ENCODE measurements at places on chromosomes 6 and 20.
A peak's percentile ranks its signal among the peaks of the same experiment; 100 is the strongest.

GRCh38 chr6:45424451-45424861 lies 46.7 kb upstream of the SUPT3H start:
- DNase-seq, result peak; percentile 3

- no peak for DNase-seq
These were observed 138.3 kb upstream of the CDYL start for GRCh38 chr6:4637691-4638433.

- DNase-seq, result no peak
These were observed 14.0 kb upstream of the GCM1 start for GRCh38 chr6:53162606-53163005.

- no peak for DNase-seq
These were observed 161.3 kb downstream of the THBS2 start for GRCh38 chr6:169092375-169092774.

GRCh38 chr6:158053377-158054313 lies 72.0 kb downstream of the SYNJ2 start:
- DNase-seq, result no peak

DNA sequence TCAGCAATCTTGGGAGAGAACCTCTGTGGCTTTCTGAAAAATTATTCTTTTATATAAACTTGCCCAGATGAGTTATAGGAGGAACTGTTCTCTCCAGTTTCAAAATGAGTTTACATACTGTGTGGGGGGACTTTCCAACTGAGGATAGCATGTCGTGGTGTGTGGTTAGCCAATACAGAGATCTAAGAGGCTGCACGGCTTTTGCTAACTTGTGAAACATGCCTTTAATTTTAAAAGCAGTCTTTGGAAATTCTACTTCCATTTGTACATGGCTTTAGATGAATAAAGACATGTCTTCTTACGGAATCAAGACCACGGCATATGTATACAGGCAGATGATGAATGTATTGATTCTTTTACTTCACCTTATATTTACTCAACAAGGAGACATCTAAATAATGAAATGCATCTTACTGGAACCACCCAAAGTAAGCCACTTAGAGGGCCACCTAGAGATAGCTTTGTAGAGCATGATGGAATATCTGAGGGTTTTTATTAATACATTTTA lies 39.8 kb downstream of the HIVEP1 start:
- peak; percentile 62 for DNase-seq

DNA sequence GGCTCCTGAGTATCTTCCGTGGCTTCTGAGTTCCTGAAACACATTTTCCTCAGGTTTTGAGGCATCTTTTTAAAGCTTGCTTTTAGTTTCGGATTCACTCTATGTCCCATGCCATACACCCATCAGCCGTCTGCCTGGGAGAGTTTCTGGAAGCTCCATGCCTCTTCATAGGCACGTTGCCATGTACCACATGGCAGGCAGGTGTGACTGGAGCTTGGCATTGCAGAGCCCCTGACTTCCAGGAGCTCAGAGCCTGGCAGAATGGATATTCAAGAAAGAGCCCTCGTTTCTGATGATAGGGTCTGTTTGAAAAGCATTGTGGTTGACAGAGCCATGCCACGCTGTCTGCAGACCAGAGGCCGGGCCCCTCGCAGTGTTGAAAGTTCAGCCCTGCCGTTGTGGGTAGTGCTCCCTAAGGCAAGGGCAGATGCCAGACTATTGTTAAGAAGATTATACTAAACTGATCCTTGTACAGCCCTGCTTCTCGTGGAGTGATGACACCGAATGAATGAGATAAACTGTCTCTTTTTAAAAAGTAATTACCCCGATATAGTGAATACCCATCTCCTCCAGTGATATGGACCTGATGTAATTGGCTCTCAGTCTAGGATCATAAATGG lies 100.0 kb downstream of the RPP40 start:
- no peak for DNase-seq

DNA sequence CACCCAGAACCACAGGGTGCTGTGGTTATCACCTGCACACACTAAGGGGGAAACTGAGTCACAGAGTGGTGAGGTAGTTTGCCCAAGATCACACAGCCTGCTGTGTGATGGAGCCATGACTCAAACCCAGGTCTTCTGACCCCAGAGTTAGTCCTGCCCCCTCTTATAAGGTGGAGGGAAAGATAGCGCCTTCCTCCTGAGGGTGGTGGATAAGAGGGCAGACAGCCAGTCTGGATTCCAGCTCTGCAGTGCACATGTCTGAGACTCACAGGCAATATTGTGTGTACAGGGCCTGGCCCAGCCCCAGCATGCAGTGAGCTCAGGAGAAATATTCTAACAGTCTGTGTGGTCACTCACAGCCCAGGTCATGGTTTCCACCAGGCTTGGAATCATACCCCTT lies 393.7 kb downstream of the CDH4 start:
- DNase-seq, result no peak

GRCh38 chr20:42484335-42484734 lies 705.4 kb downstream of the PTPRT start:
- no peak for DNase-seq

GRCh38 chr20:50062006-50062838 lies 50.7 kb downstream of the UBE2V1 start:
- no peak for DNase-seq

GRCh38 chr6:105898286-105898685 lies 187.8 kb upstream of the PRDM1 start:
- DNase-seq, result no peak

GRCh38 chr20:19774135-19774933 lies 16.3 kb downstream of the RIN2 start:
- DNase-seq, result no peak

DNA sequence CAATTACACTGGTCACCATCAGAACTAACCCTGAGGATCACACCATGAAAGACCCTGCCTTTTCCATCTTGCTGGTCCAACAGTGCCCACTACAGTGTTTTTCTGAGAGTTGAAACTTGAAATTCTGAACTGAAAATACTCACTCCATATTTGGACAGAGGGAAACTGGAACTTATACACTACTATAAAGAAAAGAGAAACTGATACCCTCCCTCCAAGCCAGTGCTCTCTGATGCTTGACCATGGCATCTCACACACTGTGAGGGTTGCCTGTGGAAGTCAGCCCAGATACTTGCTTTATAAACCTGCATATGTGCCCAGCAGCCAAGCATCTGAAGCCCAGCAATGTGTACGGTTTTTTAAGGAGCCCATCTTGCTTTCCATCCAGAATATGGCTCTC lies 108.7 kb downstream of the FOXA2 start:
- DNase-seq, result no peak

DNA sequence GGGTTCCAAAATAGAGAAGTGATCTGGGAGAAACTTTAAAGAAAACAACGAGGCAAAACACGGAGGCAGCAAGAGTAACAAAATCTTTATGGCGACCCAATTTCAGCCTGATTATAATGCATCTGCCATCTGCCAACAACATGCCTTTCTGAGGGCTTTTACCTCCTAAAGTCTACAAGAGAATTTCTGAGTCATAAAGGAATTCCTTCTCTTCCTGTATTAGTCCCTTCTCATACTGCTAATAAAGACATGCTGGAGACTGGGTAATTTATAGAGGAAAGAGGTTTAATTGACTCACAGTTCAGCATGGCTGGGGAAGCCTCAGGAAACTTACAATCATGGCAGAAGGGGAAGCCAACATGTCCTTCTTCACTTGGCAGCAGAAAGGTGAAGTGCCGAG lies 226.6 kb downstream of the HACE1 start:
- DNase-seq, result no peak

GRCh38 chr6:7145885-7146828 lies 38.4 kb downstream of the RREB1 start:
- peak; percentile 45 for DNase-seq

DNA sequence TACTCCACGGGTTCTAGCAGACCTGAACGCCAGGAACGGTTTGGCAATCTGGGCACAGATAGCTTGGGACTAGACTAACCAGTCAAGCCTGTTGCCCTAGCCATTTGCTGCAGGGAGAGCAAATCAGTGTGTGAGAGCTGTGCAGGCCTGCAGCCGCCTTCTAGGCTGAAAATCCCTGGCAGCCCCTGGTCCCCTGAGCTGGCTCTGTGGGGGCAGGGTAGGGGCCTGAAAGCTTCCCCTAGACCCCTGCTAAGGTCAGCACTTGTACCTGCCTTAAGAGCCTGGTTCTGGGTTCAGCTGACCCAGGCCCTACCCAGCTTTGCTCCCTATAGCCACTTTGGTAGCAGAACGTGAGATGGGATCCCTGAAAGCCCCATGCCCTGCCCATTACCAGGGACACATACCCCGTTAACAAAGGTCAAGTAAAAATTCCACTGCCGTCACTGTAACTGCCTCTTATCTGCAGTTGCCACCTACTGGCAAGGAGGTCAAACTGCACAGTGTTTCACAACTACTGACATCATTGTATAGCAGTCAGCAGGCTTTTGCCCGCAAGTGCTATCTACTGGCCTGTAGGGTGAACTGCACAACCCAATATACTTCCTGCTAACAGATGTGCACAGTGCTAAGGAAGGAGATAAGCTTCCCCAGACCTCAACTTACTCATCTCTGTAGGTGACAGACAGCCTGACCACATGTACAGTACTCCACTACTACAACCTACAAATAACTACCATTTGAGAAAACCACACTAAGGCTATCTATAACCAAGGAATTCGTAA lies 95.1 kb upstream of the OLIG3 start:
- peak; percentile 70 for DNase-seq

DNA sequence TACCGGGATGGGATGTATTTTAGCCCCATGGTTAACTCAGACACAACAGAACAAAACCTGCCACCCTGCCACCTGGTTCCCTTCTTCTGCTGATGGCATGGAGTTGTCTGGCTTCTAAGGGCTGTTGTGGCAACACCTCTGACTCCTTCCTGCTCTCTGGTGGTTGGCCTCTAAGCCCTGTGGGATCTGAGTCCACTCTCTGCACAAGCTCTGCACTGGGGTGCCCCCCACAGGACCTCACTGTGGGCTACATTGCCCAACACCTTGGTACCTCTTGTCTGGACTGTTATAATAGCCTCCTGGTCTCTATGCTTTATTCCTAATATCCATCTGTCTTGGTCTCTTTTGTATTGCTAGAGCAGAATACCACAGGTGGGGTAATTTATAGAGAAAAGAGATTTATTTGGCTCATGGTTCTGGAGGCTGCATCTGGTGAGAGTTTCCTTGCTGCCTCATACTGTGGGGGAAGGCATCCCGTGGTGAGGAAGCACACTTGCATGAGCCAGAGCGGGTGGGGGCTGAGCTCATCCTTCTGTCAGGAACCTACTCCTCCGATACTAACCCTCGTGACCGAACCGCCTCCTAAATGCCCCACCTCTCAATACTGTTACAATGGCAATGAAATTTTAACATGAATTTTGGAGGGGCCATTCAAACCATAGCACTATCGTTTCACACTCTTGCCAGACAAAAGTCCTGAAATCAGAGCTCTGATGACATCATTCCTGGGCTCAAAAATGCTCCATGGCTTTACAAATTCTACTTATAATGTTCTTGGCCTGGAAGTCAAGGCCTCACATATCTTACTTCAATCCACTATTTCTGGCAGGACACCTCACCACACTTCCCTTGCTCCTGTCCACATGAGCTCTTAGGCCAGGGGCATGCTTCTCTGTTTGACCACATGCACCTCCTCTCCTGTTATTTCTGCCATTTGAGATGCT lies 127.2 kb downstream of the PAX1 start:
- DNase-seq, result no peak

DNA sequence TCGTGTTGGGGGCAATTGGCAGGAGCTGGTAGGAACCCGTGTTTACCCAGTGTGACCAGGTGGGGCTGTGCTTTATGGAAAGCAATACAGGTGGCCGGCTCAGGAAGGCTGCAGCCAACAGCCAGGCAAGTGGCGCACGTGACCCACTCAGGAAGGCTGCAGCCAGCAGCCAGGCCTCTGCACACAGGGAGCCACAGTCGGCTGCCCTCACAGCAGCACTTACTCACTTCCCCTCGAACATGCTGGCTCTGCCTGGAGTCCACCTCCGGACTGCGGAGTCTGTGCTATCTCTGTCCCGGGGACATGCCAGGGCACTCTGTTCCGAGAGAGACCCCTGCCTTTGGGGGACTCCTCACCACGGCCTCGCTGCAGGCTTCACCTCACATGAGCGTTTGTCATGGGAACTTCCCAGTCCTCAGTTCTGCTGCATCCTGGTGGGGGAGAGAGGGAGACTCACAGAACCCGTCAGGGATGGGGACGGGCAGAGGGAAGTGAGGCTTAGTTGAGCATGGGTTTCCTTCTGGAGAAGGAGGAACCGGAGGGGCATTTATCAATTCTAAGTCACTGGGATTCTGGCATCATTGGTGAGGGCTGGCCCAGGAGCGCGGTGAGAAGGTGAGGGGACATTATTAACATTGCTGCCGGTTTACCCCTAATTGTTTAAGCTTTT lies 76.8 kb downstream of the TTLL2 start:
- DNase-seq, result no peak

DNA sequence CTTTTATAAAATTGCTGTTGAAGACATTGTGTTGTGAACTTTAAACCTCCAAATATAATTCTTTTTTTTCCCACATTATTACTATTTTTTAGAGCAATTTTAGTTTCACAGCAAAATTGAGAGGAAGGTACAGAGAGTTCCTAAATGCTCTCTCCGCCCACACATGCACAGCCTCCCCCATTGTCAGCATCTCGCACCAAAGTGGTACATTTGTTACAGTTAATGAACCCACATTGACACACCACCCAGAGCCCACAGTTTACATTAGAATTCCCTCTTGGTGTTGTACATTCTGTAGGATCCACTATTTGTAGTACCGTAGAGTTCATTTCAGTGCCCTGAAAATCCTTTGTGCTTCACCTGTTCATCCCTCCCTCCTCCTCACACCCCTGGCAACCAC lies 33.8 kb downstream of the TMEM181 start:
- no peak for DNase-seq

- DNase-seq, result peak; percentile 27
These were observed 27.9 kb upstream of the SLC2A12 start for GRCh38 chr6:134080171-134080795.

- no peak for DNase-seq
These were observed 11.5 kb downstream of the ABHD12 start for GRCh38 chr20:25378884-25379733.

DNA sequence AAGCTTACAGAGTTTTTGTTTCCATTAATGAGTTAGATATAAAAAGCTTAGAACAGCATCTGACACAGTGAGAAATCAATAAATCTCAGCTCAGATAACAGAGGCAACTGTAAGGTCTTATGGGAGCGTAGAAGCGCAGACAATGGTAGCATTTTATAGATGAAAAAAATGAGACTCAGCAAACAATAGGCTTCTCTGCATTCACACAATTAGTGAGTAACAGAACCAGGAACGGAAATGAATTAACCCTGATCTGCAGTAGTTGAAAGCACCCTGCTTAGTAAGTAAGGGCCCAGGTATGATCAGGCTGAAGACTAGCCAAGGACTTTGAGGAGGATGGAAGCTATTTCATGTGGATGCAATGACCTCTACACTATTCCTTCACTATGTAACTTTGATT lies 147.2 kb upstream of the EYA4 start:
- DNase-seq, result no peak

- no peak for DNase-seq
These were observed 52.2 kb downstream of the LYRM4 start for GRCh38 chr6:5208471-5208971.

DNA sequence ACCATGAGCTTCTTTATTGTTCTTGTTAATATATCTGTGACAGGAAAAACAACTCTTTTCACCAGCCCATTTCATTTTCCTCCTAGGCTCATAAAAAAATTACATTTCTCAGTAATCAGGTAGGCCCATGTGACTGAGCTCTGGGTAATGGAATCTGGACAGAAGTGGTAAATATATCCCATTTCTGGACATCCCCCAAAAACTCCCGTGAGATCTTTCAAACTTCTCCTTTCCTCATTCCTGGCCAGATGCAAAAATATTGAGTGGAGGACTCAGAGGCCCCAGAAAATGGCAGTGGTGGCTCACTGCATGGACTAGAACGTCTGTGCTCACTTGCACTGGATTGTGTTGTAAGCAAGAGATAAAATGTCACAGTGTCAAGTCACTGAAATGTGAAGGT lies 3.8 kb upstream of the CHD6 start:
- no peak for DNase-seq

- no peak for DNase-seq
These were observed 38.7 kb upstream of the RIPOR2 start for GRCh38 chr6:24974182-24975171.

Data from germinal center (tissue), 1 donor.